ENCODE measurements at places on chromosomes 2 and 18. TPM values are rescaled to one million over a fixed set of nuclear protein-coding genes. Genes with fewer than 3 reads are reported as not detected.

- no peaks in the 10 kb centered on the region for H3K4me1 ChIP-seq
- no peak for DNase-seq
- H3K36me3 ChIP-seq = no peaks in the 10 kb centered on the region
- H3K4me3 ChIP-seq = no peak overlapping the region
These were observed 456.2 kb downstream of the SPAG16 start for GRCh38 chr2:213740453-213740852.

CCDC85A gene
- total RNA-seq = 2.6 TPM

DNA sequence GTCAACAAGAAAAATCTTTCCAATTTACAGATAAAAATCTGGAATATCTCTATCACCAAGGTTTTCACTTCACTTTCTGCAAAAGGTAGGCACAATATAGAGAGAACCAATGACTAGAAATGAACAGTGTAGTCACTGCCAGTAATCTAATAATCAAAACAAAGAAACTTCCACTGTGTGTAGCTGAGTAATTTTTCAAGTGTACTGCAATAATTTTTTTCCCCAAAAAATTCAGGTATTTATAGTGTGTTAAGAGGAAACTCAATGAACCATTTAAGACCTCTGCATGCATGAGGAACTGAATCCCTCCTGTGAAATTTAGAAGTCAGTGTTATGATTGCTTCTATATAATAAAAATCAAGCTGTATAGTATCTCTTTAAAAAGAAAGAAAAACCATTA lies 121.8 kb downstream of the MEMO1 start:
- no peak for DNase-seq
- H3K4me1 ChIP-seq = no peaks in the 10 kb centered on the region
- no peaks in the 10 kb centered on the region for H3K36me3 ChIP-seq

HSBP1L1 gene
- total RNA-seq = 14.8 TPM

- no peaks in the 10 kb centered on the region for H3K36me3 ChIP-seq
- no peak overlapping the region for H3K27ac ChIP-seq
- no peaks in the 10 kb centered on the region for H3K27me3 ChIP-seq
These were observed 81.6 kb upstream of the ALPP start for GRCh38 chr2:232296776-232297525.

IL36A gene
- not detected for total RNA-seq

SCYGR7 gene
- total RNA-seq = not detected

ZC3H6 gene
- 4.0 TPM for total RNA-seq

GRCh38 chr2:170165129-170165528 lies 12.8 kb upstream of the MYO3B start:
- no peaks in the 10 kb centered on the region for H3K36me3 ChIP-seq
- DNase-seq = no peak
- no peaks in the 10 kb centered on the region for H3K27me3 ChIP-seq
- no peak overlapping the region for H3K4me3 ChIP-seq
- H3K27ac ChIP-seq = no peak overlapping the region

DSG3 gene
- not detected for total RNA-seq

KCNE4 gene
- total RNA-seq = 3.9 TPM

DNA sequence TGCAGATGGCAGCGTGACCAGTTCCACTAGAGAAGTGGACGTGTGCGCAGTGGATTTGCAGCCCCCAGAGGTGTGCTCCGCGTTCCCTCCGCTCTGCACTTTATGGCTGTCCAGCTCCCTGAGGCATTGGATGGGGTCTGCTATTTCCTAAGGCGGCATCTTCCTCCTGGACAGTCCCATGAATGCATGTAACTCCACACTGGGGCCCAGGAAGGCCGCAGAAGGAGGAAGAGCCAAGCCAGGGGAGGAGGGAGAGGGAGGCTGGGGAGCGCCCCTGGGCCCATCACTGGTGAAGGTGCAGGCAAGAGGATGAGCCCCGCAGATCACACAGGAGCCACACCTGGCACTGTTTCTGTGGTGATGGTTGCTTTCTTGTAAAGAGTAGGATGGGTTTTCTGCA lies 99.1 kb downstream of the PTGR3 start:
- no peak overlapping the region for H3K27ac ChIP-seq
- H3K4me1 ChIP-seq = no peaks in the 10 kb centered on the region

GRCh38 chr2:31051258-31052140 lies 86.7 kb downstream of the GALNT14 start:
- H3K27me3 ChIP-seq = no peaks in the 10 kb centered on the region
- no peaks in the 10 kb centered on the region for H3K4me1 ChIP-seq
- H3K36me3 ChIP-seq = no peaks in the 10 kb centered on the region
- DNase-seq = no peak

AFG3L2 gene
- total RNA-seq = 33.6 TPM

DNA sequence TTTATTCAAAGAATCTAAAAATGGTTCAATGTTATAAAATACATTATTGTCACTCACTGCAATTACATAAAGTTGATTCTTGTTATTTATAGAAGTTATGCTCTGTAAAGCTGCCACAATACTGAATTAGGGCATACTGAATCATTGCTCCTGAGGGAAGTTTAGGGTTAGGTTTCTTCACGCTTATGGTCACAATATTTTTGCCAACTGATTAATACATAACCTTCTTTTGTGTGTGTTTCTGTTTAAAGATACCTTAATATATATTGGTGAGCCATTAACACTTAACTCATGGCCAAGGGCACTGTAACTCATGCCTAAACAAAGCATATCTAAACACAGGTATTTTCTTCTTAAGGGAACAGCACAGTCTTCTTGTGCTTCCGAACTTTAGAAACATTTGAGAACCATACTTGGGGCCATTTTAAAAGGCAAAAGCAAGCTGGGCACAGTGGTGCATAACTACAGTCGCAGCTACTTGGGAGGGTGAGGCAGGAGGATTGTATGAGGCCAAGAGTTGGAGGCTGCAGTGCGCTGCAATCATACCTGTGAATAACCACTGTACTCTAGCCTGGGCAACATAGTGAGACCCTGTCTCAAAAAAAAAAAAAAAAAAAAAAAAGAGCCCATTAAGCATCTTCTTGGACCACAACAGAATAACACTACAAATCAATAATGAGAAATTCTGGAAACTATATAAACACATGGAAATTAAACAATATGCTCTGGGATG lies 15.6 kb downstream of the DARS1 start:
- H3K4me1 ChIP-seq = no peaks in the 10 kb centered on the region
- no peak overlapping the region for H3K4me3 ChIP-seq
- no peak overlapping the region for H3K27ac ChIP-seq
- H3K27me3 ChIP-seq = no peaks in the 10 kb centered on the region
- H3K36me3 ChIP-seq = peaks cover 3% of the 10 kb centered on the region

GRCh38 chr18:36735130-36735529 lies 93.7 kb downstream of the TPGS2 start:
- no peaks in the 10 kb centered on the region for H3K4me1 ChIP-seq
- H3K36me3 ChIP-seq = no peaks in the 10 kb centered on the region
- DNase-seq = no peak
- no peak overlapping the region for H3K27ac ChIP-seq

GRCh38 chr2:185979546-185980071 lies 241.0 kb downstream of the FSIP2 start:
- no peaks in the 10 kb centered on the region for H3K4me1 ChIP-seq
- no peak for DNase-seq
- H3K4me3 ChIP-seq = no peak overlapping the region
- no peaks in the 10 kb centered on the region for H3K36me3 ChIP-seq

DNA sequence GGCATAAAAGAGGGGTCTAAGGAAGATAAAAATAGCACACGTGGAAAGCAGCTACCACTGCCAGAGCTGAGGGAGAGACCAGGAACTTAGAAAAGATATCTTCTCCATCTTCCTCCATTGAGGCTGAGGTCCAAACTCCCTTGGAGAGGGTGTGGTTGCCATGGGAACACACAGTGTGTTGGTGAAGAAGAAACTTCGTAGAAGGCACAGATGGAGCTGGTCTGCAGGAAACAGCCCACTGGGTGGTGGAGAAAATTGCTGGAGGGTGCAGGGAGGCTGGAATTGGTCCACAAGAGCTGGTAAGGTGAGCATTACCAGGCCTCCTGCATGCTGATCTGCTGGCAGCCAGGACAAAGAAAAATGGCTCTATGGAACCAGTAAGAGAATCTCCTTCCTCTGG lies 191.0 kb downstream of the HRH4 start:
- no peak for DNase-seq
- no peaks in the 10 kb centered on the region for H3K27me3 ChIP-seq
- no peaks in the 10 kb centered on the region for H3K4me1 ChIP-seq
- no peak overlapping the region for H3K4me3 ChIP-seq
- H3K27ac ChIP-seq = no peak overlapping the region
- no peaks in the 10 kb centered on the region for H3K36me3 ChIP-seq

DSG2 gene
- 19.1 TPM for total RNA-seq

TFPI gene
- 54.2 TPM for total RNA-seq

DNA sequence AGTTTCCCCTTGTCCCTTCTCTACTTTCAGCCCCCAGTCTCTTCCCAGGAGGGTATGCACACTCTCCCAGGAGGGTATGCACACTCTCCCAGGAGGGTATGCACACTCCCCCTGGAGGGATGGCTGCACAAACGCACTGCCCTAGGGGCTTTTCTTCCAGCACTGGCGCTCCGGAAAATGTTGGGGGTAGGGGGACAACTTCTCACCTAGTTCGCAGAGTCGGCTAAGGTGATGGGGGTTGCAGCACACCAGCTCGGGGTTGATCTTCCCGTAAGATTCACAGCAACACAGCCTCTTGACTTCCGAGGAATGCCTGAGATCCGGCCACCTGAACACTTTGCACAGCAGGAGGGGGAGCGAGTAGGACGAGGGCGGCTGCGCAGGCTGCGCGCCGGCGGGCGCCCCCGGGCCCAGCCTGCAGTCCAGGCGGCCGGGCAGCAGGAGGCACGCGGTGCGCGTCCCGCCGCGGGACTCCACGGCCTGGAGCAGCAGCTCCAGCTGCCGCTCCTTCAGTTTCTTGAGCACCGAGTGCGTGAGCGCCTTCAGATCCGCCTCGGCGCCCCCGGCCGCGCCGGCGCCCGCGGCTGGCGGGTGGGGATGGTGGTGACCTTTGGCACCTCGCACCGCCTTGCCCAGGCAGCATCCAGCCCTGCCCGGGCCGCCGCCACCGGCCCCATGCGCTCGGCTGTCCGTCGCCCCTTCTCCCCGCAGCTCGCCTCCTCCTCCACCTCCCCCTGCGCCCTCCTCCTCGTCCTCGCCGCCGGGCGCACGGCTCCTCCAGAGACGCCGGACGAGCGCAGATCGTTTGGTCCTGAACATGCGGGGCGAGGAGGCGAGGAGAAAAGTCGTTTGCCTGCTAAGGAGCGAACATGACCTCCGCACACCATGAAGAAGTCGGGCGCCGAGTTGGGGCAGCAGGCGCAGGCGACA lies 894 bp downstream of the SMAD7 start:
- peak overlapping the region; percentile 94 for H3K27ac ChIP-seq
- H3K4me1 ChIP-seq = peaks cover 43% of the 10 kb centered on the region
- no peaks in the 10 kb centered on the region for H3K36me3 ChIP-seq

- H3K4me3 ChIP-seq = no peak overlapping the region
- DNase-seq = no peak
- H3K36me3 ChIP-seq = no peaks in the 10 kb centered on the region
- H3K27me3 ChIP-seq = no peaks in the 10 kb centered on the region
These were observed 18.2 kb upstream of the HMSD start for GRCh38 chr18:63930773-63931354.

DNA sequence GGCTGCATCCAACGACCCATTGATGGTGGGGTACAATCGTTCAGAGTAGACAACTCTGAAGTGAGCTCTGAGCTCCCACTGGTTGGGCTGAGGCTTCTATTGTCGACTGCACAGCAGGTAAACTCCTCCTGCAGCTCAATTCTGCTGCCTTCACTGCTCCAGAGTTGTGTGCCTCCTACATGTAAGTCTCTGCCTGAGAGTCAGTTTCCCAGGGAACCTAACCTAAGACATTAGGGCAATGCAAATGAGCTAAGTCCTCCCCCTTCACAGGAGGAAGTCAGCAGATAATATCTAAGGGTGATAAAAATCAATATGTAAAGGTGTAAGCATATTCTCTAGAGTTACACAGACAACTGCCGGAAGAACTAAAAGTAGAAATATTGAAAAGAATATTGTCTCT lies 22.5 kb upstream of the ACYP2 start:
- H3K27me3 ChIP-seq = no peaks in the 10 kb centered on the region
- no peak for DNase-seq
- H3K36me3 ChIP-seq = no peaks in the 10 kb centered on the region
- H3K27ac ChIP-seq = no peak overlapping the region

RAB11FIP5 gene
- total RNA-seq = 39.6 TPM

All from body of pancreas (tissue), 4 donors.